ENCODE measurements at places on chromosomes 4 and X. TPM values are rescaled to one million over a fixed set of nuclear protein-coding genes. Genes with fewer than 3 reads are reported as not detected.

- DNase-seq = no peak
- no peaks in the 10 kb centered on the region for H3K36me3 ChIP-seq
- no peaks in the 10 kb centered on the region for H3K27me3 ChIP-seq
- no peak overlapping the region for H3K27ac ChIP-seq
- H3K4me1 ChIP-seq = peaks cover 6% of the 10 kb centered on the region
Measured at GRCh38 chr4:168920441-168921065, 89.5 kb downstream of the CBR4 start.

- H3K4me1 ChIP-seq = no peaks in the 10 kb centered on the region
- no peaks in the 10 kb centered on the region for H3K36me3 ChIP-seq
- H3K4me3 ChIP-seq = no peak overlapping the region
- no peak for DNase-seq
- no peak overlapping the region for H3K27ac ChIP-seq
Measured at GRCh38 chrX:19225909-19226308, 103.6 kb upstream of the ADGRG2 start.

DNA sequence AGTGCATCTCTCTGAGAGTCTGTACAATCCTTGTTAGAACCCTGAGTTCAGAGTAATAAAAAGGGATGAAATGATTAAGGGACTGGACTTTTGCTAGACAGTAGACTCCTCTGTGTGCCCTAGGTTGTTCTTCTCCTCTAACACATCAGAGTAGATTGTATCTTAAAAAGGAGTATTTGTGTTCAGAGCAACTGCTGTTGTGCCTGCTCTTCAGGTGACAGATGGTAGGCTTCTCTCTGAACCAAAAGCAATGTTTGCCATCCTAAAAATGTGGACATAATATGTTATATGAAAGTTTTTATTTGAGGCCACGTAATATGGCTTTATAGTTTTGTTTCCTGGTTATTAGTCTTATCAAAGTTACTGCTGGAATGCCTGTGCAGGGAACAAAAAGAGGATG is 588.6 kb upstream of the FAT1 start:
- H3K27ac ChIP-seq = no peak overlapping the region
- H3K36me3 ChIP-seq = peaks cover 5% of the 10 kb centered on the region
- H3K4me3 ChIP-seq = no peak overlapping the region

- no peak for DNase-seq
- H3K36me3 ChIP-seq = no peaks in the 10 kb centered on the region
- no peak overlapping the region for H3K4me3 ChIP-seq
Measured at GRCh38 chrX:3545901-3546300, 167.5 kb downstream of the PRKX start.

- no peaks in the 10 kb centered on the region for H3K4me1 ChIP-seq
- no peak overlapping the region for H3K4me3 ChIP-seq
- H3K36me3 ChIP-seq = no peaks in the 10 kb centered on the region
- no peak for DNase-seq
- H3K27ac ChIP-seq = no peak overlapping the region
Measured at GRCh38 chr4:90641861-90642599, 514.8 kb downstream of the CCSER1 start.

The RIPPLY1 gene
- total RNA-seq = not detected
